ENCODE measurements at places on chromosomes 11 and 22. TPM values are rescaled to one million over a fixed set of nuclear protein-coding genes. Genes with fewer than 3 reads are reported as not detected.

TRPM5 gene
- total RNA-seq, result not detected

RIMBP3C gene
- 0.13 TPM for total RNA-seq

SELENOM gene
- 71.9 TPM for total RNA-seq

CTTN gene
- total RNA-seq, result 206 TPM

TRIM48 gene
- total RNA-seq, result not detected

SEC14L6 gene
- total RNA-seq, result not detected

LRRC32 gene
- 0.17 TPM for total RNA-seq

OR5L2 gene
- not detected for total RNA-seq

KBTBD3 gene
- total RNA-seq, result 2.5 TPM

XKR3 gene
- not detected for total RNA-seq

IL17REL gene
- total RNA-seq, result 0.04 TPM

AHNAK gene
- total RNA-seq, result 369 TPM

NRGN gene
- 9.7 TPM for total RNA-seq

MAFF gene
- total RNA-seq, result 17.5 TPM

LAMTOR1 gene
- total RNA-seq, result 155 TPM

DEUP1 gene
- total RNA-seq, result not detected

ALKBH8 gene
- total RNA-seq, result 7.0 TPM

All from A549 treated with Mapracorat at 1 μM for 4 hours (cell line).